Spinal cord (tissue), 10 donors: ENCODE measurements at places on chromosomes 2 and 18. TPM values are rescaled to one million over a fixed set of nuclear protein-coding genes. Genes with fewer than 3 reads are reported as not detected.

The SALL3 gene
- 18.4 TPM for total RNA-seq

The IHH gene
- total RNA-seq, result 0.30 TPM

The LRRFIP1 gene
- total RNA-seq, result 55.2 TPM

The DNAH6 gene
- total RNA-seq, result 7.8 TPM

The ANKRD62 gene
- 0.10 TPM for total RNA-seq

The ACTG2 gene
- 5.3 TPM for total RNA-seq

The TTC32 gene
- 10.7 TPM for total RNA-seq

The ABCA12 gene
- total RNA-seq, result 0.10 TPM

The DAPL1 gene
- total RNA-seq, result 0.89 TPM

The FSIP2 gene
- 4.1 TPM for total RNA-seq

The SLC35F5 gene
- total RNA-seq, result 97.8 TPM

The MAP3K19 gene
- 16.0 TPM for total RNA-seq

The RUFY4 gene
- total RNA-seq, result 0.10 TPM

The REEP1 gene
- total RNA-seq, result 61.9 TPM

GRCh38 chr2:196266351-196266750, 95.0 kb upstream of the STK17B start:
- no peak for DNase-seq

DNA sequence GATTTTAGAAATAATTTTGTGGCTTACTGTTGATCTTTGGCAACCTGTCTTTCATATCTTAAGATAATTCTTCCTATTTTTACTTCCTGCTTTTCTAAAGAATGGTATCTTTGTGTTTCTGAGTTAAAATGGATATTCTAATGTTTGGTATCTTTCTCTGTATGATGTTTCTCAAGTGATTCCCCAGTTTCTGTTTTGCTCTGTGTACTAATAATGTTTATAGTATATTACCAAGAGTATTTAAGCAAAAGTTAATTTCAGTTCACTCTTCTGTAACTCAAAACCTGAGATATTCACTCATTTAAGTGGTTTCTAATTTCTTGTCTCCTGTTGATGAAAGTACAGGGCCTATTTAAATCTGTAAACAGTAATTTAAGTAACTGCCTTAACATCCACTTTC, 58.3 kb downstream of the CCDC150 start:
- no peak for DNase-seq

DNA sequence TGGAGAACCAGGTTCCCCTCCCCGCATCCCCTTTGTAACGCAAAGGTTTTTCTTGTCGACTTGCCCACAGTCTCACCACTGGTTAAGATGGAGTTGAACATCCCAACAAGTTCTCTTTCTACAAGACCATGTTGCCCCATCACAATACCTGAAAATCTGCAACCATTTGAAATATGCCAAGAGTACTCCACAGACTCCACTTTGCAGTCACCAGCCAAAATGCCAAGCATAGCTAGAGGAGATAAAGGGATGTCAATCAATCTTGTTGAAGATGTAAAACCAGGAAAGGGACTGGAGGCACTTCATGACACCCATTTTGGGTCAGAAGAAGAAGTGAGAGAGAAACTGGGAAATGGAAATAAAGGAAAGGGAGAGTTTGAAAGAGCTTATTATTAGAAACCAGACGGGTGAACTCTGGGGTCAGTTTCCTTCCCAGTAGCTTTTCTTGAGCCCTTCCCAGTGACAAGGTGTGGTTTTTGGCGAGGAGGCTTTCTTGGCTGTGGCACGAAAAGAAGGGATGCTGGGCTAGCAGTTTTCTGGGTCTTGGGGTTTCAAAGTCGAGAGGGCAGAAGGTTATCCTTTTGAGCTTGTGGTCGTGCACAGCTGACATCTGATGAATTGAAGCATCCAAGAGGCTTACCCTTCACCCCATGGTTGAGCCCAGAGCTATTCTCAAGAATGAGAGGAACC, 79.3 kb downstream of the ACAA2 start:
- DNase-seq, result no peak

DNA sequence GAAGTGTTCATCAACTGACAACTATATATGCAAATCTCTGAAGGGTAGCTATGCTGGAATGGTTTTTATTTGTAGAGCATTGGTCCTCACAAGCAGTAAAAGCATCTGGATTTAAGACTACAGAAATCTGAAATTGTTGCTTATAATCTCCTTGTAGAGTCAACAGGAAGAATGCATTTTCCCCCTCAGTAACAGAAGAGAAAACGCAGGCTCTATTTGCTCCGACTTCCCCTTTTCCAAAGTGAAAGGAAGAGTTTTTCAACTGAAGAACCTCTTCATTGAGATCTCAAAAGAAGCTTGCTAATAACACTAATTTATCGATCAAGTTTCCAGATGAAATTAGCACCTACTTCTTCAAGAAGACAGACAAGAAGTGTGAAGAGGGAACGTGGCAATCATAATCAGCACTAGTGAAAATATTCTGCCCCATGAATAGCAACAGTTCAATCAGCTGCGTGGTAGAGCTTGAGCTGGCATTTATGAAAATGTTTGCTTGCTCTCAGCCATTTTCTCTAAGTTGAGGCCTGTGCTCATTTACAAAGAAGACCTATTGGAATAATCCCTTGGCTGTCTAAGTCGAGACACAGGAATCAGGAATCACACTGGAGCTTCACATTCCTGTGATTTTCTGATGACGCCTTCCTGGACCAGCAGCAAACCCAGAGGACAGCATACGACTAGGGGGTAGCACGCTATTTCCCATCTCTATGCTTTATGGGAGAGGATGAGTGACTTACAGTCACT, 43.7 kb downstream of the TGIF1 start:
- DNase-seq, result no peak

GRCh38 chr2:47903781-47904490, 2.4 kb downstream of the FBXO11 start:
- DNase-seq, result no peak

GRCh38 chr2:241568726-241569125, 10.2 kb downstream of the BOK start:
- no peak for DNase-seq

DNA sequence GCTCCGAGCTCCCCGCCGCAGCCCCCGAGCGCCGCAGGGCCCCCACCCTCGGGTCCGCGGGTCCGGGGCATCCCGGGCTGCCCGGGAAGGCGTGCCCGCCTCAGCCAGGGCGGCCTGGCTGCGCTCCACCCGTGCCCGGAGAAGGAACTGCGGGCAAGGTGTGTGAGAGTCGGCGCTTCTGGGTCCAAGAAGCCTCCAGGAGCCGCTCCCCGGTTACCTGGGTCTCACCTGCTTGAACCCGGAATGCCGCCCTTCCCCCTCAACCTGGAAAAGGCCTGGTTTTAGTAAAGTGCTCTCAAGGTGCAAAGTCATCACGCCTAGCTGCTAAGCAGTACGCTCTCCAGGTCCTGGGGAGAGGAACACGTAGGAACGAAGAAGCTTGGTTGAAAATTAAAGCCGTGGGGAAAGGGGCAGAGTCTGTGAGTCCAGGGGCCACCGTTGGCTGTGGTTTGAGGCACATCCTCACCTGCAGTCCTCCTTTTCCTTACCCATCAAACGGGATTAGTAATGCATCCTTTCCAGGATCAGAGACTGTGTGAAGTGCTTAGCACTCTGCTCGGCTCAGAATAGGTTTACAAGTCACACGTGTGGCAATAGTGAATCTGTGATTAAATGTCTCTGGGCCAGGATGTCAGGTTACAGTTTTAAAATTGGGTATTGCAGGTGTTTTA, 1.2 kb downstream of the ASAP2 start:
- peak; percentile 55 for DNase-seq

GRCh38 chr18:48693625-48694262, 154.9 kb downstream of the CTIF start:
- no peak for DNase-seq

DNA sequence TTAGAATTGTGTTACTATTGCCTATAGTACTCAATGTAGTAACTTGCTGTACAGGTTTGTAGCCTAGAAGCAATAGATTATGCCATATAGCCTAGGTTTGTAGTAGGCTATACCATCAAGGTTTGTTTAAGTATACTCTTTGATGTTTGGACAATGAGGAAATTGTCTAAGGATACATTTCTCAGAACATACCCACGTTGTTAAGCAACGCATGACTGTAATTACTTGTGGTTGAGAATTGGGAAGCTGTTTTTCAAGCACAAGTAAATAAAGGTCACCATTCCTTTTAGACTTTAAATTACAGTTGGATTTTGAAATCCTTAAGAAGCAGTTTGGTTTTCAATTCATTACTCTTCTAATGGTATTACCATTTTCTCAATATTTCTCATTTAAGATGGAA, 89.8 kb upstream of the KCNH7 start:
- no peak for DNase-seq

DNA sequence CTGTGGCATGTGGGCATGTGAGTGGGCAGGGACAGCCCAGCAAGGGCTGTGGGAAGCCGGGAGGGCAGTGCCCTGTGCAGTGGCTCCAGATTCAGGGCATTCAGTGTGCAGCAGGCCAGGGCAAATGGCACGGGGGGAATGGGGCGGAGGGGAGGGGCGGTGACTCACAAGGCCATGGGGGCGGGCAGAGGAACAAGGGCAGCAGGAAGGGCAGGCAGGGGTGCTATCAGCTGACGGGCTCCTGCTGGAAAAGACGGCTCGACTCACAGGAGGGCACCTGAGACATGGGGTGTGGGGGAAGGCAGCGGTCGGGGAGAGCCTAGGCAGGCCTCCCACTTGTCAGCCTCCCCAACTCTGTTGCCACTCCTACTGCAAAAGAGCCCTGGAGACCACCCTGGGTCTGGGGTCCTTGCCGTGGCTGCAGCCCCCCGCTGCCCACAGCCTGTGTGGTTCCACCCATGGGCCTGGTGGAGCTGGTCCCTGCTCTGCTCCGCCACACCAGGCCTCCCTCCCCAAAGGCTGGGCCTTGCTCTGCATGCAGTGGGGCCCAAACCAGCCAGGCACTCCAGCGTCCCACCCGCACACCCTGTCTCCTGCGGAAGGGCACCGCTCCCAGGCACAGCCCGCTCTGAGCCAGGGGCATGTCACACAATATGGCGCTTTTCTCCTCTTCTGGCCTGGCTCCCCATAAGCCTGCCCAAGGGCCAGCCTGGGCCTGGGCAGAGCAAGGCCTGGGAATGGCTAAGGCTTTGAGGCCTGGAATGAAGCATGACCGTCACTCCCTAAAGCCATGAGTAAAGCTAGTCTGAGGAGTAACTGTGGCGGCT, 25.9 kb downstream of the HS6ST1 start:
- DNase-seq, result no peak

DNA sequence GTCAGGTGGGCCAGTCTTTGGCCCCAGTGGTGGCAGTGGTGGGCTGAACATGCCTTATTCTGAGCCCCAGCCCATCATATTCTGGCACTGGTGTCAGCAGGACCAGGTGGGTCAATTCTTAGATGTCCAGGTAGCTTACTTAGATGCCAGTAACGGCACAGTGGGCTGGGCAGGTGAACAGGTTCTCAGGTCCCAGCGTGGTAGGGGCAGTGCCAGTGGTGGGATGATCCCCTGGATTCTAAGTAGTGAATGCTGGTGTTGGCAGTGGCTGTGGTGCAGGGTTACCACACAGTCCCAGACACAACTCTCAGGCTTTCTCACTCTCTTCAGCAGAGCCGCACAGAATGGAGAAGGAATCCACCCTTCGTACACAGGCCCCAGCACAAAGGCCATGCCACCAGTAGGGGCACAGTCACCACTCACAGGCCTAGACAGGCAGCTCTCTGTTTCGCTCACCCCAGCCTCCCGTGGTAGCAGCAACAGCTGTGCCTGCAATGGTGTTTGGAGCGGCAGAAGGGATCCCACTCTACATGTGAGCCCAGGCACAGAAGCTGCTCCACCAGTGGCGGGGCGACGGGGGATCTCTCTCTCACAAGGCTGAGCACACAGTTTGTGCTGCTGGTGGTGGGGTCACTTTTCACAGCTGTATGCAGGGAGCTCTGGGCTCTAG, 97.3 kb downstream of the ANKRD12 start:
- no peak for DNase-seq

- DNase-seq, result no peak
Observed at GRCh38 chr18:42559069-42559690, 556.3 kb downstream of the RIT2 start.

DNA sequence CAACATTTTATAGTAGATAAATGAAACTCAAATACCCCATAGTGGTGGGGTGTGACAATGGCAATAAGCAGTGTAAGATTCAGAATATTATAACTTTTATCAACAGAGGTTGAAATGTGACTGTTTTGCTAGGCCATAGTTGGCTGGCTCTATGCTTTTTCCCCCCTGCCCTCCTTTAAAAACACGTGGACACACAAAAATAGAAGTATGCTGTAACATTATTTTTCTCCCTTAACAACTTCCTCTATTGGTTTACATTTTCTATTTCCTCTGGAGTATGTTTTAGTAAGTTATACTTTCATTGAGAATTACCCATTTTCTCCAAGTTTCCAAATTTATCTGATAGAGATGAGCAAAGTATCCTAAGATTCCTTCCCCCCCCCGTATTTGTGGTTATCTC, 31.1 kb downstream of the NDUFAF7 start:
- DNase-seq, result no peak

- DNase-seq, result no peak
Observed at GRCh38 chr18:40325988-40326387, 1629.0 kb upstream of the PIK3C3 start.

GRCh38 chr2:171237751-171238505, 77.2 kb upstream of the TLK1 start:
- no peak for DNase-seq

GRCh38 chr2:59249441-59250306, 1008.5 kb upstream of the FANCL start:
- DNase-seq, result no peak

- DNase-seq, result no peak
Observed at GRCh38 chr2:199191461-199191860, 266.3 kb downstream of the SATB2 start.

DNA sequence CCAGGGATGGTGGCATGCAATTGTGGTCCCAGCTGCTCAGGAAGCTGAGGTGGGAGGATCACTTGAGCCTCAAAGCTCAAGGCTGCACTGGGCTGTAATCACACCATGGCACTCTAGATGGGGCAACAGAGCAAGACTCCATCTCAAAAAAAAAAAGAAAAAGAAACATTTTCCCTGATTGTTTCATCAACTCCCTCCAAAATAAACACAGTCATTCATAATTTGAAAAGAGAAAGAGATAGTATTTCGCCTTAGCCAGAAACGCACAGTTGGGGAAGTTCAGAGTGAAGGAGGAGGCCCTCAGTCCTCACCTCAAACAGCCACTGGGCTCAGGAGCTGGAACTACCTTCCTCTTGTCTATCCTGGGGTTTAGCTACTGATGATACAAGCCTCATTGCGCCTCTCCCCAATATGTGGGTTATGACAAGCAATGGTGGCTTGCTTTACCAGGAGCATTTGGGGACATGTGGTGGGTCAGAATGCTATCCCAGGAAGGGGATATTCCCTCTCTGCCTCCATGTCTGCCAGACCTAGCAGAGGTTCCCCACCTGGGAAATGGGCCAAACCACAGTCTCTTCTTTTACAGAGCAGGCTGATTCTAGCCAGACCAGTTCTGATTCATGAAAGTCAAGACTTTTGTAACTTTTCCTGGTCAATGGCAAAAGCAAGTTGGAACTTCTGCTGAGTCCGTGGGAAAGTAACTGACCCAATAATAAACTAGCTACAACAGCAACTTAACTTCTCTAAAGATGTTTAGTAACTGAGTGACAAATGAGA, 22.2 kb upstream of the TMEM87B start:
- DNase-seq, result no peak

- no peak for DNase-seq
Observed at GRCh38 chr2:191299010-191299409, 53.8 kb downstream of the MYO1B start.
